ENCODE measurements at places on chromosomes 13 and 19.

DNA sequence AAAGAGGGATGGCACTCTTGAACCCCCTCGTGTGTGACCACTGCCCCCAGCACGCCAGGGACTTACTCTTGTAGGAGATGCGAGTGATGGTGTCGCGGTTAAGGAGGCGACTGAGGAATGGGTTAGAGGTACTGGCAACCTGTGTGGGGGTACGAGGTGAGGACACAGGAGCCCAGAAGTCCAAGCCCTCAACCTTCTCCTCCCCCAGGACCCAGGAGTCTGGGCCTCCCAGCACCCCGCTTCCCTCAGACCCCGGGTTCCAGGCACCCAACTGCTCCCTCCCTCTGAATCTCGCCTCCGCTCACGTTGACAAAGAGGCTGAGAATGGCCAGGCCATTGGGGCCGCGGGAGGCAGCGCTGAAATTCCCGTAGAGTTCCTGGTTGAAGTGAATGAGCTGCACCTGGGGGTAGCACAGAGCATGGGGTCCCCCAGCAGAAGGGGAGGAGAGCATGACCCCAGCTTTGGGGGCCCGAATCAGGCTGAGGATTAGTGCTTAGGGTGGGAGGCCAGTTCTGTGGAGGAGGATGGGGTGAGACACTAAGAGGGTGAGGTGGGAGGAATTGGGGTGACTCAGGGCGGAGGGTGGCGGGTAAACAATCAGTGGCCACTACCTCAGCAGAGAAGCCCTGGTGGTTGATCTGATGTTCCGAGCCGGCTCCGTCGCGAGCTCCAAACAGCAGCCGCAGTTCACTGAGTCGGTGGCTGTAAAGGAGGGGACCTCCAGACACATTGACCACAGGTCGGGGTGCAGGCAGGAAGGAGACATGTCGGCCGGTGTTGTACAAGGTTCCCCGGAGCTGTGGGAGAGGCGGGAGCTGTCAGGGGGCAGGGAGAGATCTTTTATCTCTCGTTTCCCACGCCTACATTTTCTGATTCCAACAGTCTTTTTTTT is 2.5 kb upstream of the DBP start:
- no peak for DNase-seq

- DNase-seq = peak; percentile 33
These were observed 50.3 kb downstream of the CCDC70 start for GRCh38 chr13:51912091-51912490.

DNA sequence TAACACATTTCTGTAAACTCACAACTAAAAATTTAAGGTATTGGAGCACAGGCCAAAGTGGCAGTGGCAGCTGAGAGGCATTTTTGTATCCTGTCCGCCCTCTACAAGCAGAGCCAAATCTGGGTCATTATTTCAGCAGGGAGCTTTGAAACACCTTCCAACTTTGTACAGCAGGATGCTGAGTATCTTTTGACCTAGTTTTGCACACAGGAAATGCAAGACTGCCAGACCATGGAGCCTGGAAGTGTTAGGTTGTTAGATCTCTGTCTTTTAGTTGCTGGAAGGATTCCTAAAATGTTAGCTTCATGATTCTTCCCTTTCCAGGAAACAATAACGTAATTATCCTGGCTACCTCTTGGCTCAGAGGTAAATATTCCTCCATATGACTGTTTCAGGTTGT is 148.6 kb upstream of the ATXN8OS start:
- no peak for DNase-seq

GRCh38 chr19:50520822-50521465 is 7.2 kb upstream of the ASPDH start:
- DNase-seq = no peak

- DNase-seq = no peak
These were observed 545.4 kb upstream of the GPC6 start for GRCh38 chr13:92681239-92681638.

GRCh38 chr19:46744005-46744691 is 1.7 kb upstream of the FKRP start:
- no peak for DNase-seq

- DNase-seq = no peak
These were observed 37.7 kb downstream of the SMIM24 start for GRCh38 chr19:3442487-3443071.

GRCh38 chr19:18878858-18879578 is 16.9 kb downstream of the CERS1 start:
- no peak for DNase-seq

- DNase-seq = no peak
These were observed 40.5 kb upstream of the ITM2B start for GRCh38 chr13:48192411-48192935.

DNA sequence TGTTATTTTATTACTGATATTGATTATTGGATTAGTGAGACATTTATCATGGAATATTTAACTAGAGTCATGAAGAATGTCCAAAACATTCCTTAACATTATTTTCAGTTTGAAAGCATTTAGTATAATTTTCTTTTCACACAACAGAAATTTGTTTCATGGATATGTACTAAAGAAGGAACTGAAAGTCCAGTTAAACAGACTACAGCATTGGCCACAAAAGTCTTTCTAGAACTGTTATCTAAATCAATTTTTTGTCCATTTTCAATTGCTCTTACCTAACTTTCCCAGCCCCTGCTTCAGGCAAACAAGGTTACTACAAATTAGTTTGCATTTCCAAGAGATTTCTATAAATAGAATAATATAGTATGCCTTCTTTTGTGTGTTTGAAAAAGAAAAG is 1018.0 kb upstream of the PCDH20 start:
- DNase-seq = no peak

DNA sequence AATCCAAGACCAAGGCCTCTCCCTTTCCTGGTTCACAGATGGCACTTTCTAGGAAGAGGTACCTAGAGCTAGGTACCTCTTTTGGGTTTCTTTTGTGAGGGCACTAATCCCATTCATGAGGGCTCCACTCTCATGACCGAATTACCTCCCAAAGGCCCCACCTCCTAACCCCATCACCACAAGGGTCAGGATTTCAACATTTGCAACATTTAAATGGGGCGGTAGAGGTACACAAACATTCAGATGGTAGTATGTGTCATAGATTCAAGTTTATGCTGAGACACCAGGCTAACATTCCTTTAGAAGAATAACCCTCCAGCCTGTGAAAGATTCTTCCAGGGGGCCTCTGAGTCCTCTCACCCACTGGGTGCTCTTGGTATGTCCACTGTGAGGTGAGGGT is 116.3 kb downstream of the FOXO1 start:
- no peak for DNase-seq

- no peak for DNase-seq
These were observed 109.2 kb downstream of the HSPH1 start for GRCh38 chr13:31052478-31052877.

- no peak for DNase-seq
These were observed 4.7 kb downstream of the NKPD1 start for GRCh38 chr19:45156011-45156630.

Measured in body of pancreas (tissue), 4 donors.